AG10803 (cell line): ENCODE measurements at places on chromosomes 5 and 9.

DNA sequence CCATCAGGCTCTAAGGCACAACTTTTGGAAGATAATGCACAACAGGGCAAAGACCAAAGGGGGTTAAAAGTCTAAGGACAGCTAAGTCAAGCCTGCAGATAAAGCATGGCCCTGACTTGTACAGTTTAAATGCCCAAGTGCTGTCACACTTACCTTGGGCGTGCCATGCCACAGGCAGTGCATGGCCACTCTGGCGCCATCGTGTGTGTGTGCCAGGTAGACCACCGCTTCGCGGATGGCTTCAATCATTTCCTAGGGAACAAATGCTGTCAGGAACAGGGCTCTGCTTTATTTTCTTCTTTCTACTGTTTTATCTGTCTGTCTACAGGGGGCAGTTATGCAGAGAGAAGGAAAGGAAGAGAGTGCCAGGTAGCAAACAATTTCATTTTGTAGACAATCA lies 19.3 kb downstream of the PUM3 start:
- no peak for DNase-seq

GRCh38 chr9:19998823-19999455 lies 210.1 kb upstream of the SLC24A2 start:
- DNase-seq, result peak; percentile 25

- peak; percentile 82 for DNase-seq
These were observed at the start of gene PRRX2 for GRCh38 chr9:129665389-129665775. Gene PRRX2 (plus strand): TSS chr9:129665647. CDS start chr9:129665868, 221 bp downstream.

- DNase-seq, result peak; percentile 31
These were observed 35.2 kb downstream of the INSYN2B start for GRCh38 chr5:169944922-169945680.

DNA sequence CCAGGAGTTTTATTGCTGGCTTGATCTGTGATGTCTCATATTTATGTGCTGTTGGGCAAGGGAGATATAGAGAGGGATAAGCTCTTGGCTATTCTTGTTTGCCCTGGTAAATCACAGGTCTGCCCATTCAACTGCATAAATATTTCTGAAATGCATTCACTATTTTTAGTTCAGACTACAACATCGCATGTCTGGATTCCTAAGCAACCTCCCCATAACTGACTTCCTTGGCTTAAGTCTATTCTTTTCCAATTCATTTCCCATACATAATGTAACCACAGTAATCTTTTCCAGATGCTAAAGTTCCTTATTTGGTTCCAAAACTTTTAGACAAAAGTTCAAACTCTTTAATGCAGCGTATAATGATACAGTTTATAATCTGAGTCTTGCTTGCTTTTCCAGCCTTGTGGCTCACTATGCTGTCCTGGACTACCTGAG lies 321.4 kb upstream of the ACTBL2 start:
- peak; percentile 97 for DNase-seq

GRCh38 chr5:81850501-81851357 lies 99.8 kb upstream of the SSBP2 start:
- DNase-seq, result peak; percentile 77

DNA sequence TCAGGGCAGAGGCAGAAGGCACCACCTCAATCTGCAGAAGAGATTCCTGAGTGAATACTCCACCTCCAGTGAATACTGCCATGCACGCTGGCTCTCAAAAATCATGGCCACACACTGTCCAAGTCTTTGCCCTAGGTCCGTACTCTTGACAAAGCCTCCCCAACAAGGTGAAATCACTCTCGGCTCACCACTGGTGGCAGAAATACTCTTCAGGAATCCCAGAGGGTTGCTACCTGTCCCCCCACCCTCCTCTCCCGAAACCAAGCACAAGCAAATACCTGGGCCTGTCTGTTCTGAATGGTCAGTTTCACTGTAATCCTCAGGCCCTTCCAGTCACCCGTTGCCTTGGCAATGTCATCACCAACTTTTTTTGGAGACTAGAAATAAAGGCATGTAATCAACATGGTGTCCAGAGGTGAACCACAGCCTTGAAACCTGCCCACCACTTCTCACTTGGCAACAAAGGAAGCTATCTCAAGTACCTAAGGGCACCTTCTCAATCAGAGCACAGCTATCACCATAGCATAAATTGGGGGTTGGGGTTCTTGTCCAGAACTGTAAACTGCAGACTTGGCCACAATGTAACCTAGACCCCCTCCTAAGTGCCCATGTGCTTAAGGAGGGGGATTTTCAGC lies 1.8 kb downstream of the RPL12 start:
- no peak for DNase-seq

- DNase-seq, result no peak
These were observed 4.3 kb upstream of the RNF183 start for GRCh38 chr9:113307396-113307975.

DNA sequence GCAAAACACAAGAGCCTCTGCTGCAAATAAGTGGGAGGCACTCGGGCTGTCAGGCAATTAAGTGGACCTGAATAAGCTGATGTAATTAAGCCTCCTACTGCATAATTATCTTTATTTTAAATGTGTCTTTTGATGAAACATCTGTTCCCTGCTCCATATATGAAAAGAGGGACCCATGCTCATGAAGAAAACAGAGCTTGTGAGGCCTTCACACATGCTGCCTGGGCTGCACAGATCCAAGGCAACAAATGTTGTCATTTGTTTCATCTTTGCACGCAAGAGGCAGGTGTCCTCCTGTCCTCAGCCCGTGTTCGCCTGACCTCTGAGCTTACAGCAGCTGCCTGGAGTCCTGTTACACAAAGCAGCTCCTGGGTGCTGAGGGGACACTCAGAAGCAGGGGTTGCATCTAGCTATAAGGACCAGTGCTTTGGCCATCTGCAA lies 381.1 kb downstream of the ZNF608 start:
- DNase-seq, result no peak

DNA sequence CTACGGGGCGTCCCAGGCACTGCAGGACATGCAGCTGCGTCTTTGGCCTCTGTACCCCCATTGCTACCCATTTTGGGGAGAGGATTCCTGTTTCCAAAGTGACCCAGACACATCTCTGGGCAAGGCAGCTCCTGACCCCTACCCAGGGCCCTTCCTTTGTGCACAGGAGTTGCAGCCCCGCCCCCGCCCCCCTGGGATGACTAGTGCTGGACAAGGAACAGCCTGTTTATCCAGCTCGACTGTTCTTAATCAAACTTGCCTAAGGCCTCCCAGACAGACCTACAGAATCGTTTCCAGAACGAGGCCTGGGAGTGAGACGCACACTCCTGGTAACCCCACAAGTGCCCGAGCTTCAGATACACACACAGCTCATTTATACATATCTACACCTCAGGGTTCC lies 13.2 kb downstream of the DIPK1B start:
- DNase-seq, result peak; percentile 28

GRCh38 chr5:98798371-98798770 lies 24.9 kb downstream of the RGMB start:
- peak; percentile 43 for DNase-seq

- DNase-seq, result peak; percentile 93
These were observed at the start of gene RECK for GRCh38 chr9:36036780-36037548. Gene RECK (plus strand): TSS chr9:36036913. CDS start chr9:36036999, 86 bp downstream.

DNA sequence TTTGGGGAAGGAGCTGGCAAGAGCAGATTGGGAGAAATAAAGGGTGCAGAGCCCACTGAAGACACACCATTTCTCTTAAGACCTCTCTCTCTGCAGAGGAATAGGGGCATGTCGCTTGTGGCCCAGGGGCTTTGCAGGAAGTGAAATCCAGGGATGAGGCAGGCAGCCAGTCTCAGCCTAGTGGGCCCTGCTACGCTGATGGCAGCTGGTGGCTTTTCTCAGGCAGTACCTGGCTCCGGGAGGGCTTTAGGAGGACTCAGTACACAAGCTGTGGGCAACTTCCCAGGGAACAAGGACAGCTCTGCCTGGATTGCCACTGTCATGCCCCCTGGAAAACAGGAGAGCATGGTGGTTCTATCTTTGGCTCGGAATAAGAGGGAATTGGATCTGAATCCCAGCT lies 76.2 kb upstream of the NEURL1B start:
- no peak for DNase-seq

DNA sequence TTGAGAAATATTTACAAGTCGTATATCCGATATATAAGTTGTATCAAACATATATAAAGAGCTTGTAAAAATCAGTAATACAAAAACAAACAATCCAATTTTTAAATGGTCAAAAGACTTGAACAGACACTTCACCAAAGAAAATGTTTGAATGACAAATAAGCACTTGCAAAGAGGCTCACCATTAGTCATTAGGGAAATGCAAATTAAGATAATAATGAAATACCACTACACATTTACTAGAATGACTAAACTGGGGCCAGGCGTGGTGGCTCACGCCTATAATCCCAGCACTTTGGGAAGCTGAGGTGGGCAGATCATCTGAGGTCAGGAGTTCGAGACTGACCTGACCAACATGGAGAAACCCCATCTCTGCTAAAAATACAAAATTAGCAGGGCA lies 134.6 kb upstream of the HAND1 start:
- no peak for DNase-seq

GRCh38 chr5:172952034-172952511 lies 7.2 kb upstream of the RPL26L1 start:
- peak; percentile 90 for DNase-seq

- no peak for DNase-seq
These were observed 135.0 kb downstream of the NMUR2 start for GRCh38 chr5:152270096-152270495.

DNA sequence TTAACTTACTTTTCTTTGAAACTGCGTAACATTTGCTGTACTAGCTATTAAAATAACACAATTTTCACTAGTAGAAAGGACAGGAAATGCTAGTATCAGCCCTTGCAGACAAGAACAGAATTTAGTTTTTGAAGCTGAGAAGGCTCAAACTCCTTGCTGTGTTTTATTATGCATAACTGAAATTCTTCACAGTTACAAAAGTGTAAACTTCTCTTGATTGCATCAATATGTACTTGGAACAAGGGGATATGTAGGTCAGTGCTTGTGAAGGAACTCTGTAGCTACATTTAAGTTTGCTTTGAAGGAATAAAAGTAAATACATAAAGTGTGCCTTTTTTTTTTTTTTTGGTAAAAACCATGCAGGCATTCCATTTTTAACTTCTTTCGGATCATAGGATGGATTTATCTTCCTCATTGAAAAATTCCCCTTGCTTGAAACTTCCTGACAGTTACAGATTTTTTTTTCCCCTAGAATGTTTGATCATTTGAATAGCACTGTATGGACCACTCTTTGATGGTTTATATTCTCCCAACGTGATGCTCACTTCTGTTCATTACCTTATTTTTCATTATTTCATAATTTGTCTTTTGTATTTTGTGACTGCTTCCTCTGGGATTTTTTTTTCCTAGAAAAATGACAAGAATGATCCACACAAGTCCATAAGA lies 94.9 kb upstream of the DAB2 start:
- DNase-seq, result peak; percentile 93

DNA sequence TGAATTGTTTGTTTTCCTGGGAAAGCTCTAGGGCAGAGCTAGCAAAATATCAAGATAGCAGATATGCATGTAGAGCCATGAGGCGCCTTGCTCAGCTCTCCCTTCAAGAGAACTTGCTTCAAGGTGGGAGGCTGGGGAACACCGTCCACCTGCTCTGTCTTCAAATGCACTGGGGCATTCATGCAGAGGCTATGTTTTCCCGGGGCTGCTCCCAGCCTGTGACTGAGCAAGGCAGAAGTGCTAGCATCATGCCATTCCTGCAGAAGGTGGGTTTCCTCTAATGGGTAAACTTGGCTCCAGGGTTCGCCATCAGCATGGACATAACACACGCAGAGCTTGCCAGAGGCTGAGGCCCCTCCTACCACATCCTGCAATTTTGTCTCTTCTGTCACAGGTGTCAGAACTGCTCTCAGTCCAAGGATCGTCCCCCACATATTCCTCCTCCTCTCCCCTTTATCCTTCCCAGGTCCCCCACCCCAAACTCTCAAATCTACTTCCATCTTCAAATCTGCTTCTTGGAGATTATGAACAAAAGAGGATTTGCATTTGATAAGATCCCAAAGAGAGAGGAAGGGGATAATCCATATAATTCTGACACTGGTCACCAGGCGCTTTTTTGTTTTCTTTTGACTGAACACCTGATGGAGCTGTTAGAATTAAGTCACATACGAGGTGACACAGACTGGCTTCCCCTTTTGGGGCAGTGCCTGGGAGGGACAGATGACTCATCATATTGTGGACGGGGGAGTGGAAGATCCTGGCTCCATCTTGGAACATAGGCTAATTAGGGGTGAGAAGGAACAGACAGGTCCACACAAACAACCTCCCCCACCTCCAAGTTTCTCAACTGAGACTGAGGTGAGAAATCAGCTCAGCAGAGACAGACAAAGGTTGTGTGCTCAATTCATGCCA lies 85.0 kb upstream of the TAF11L2 start:
- no peak for DNase-seq

- peak; percentile 79 for DNase-seq
These were observed 175.2 kb downstream of the SAXO1 start for GRCh38 chr9:18857769-18858168.

DNA sequence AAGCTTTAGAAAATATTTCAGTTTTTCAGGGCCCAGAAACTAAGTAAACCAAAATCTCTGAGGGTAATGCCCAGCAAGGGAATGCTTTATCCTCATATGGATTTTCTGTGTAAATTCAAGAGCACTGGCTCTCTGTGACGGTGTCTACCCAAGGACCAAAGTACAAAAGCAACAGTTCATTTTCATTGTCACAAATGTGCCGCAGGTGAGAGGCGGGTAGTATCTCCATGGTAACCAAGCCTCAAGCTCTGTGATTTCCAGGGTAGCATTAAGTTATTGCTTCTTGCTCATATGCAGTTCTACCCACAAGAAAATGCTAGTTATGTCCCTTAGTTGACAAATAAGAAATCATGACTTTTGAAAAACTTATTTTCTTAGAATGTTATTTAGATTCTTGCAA lies 164.3 kb downstream of the MTRR start:
- DNase-seq, result no peak
